ENCODE measurements at places on chromosomes 12 and 14.

- H3K27me3 ChIP-seq, result no peaks in the 10 kb centered on the region
- no peaks in the 10 kb centered on the region for H3K36me3 ChIP-seq
- H3K4me1 ChIP-seq, result peaks cover 19% of the 10 kb centered on the region
- peak overlapping the region; percentile 24 for H3K27ac ChIP-seq
Measured at GRCh38 chr14:44896275-44897040, 65.3 kb downstream of the KLHL28 start.

DNA sequence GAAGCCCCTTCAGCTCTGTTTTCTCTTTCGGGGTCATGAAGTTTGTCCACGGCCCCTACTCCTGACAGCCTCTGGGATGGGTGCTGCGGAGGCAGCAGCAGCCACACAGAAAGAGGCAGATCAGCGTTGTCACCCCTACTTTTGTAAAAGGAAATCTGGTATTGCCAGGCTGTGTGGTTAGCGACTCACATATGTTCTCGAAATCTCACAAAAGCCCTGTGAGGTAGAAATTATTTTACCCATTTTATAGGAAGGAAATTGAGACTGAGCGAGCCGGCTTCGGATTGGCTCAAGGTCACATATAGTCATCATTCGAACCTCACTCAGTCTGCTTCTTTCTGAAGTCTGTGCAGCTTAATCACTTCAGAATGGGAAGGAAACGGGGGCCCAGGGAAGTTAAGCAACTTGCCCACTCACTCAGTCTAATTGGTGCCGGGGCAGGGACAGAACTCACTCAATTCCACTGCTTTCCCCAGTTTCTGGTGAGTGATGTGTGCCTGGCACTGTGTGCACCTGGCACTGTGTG lies 1.1 kb upstream of the CKAP4 start:
- peaks cover 20% of the 10 kb centered on the region for H3K4me1 ChIP-seq
- H3K27ac ChIP-seq, result peak overlapping the region; percentile 64
- H3K4me3 ChIP-seq, result peak overlapping the region; percentile 5
- DNase-seq, result no peak
- no peaks in the 10 kb centered on the region for H3K36me3 ChIP-seq
- H3K27me3 ChIP-seq, result no peaks in the 10 kb centered on the region

DNA sequence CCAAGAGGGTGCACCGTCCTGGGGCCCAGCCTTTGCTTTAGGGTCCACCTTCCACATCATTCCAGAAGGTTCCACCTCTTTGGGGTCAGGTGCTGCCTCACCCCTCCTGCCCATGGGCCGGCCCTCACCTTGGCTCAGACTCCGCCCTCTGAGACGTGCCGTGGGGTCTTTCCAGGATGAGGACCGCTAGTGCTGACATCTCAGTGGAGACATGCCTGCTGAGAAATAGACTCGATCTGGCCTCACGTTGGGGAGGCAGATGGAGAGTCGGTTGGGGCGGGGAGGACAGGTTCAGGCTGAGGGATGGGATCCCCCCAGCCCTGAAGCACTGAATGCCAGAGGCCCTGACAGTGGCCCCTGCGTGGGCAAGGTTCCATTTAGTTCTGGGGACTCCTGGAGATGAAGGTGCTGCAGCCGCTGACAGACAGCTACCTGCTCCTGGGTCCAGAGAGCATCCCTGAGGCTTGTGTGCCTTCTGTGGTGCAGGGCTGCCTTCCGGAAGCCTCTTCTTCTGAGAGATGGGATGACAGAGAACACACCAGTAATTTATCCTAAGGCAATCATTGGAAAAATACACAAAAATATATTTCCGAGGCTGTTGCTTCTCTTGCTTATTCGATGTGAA lies 185.3 kb downstream of the KIF26A start:
- no peaks in the 10 kb centered on the region for H3K36me3 ChIP-seq
- DNase-seq, result no peak
- no peaks in the 10 kb centered on the region for H3K27me3 ChIP-seq
- H3K27ac ChIP-seq, result no peak overlapping the region

- no peak overlapping the region for H3K27ac ChIP-seq
- DNase-seq, result no peak
- no peaks in the 10 kb centered on the region for H3K27me3 ChIP-seq
- H3K4me1 ChIP-seq, result no peaks in the 10 kb centered on the region
- no peak overlapping the region for H3K4me3 ChIP-seq
- no peaks in the 10 kb centered on the region for H3K36me3 ChIP-seq
Measured at GRCh38 chr14:59425322-59425935, 39.8 kb downstream of the GPR135 start.
